ENCODE measurements at places on chromosomes 1 and 21.

- no peak for DNase-seq
These were observed 19.9 kb upstream of the DISC1 start for GRCh38 chr1:231606712-231607111.

DNA sequence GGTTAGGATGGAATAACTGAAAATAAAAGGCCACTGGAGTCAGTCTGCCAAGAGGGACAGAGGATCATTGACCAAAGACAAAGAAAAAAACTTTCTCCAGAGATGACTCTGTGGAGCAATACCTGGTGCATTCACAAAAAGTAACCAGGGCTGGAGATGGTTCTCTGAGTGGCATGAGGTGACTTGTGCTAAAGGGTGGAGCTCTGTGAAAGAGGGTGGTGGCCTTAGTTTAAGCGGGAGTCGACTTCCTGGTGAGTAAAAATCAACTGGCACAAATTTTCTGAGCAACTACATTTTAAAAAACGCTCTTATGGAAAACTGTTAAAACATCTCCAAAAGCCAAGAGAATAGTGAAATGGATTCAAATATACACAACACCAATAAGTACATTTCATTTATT is 10.0 kb downstream of the NHLH2 start:
- DNase-seq, result no peak

- no peak for DNase-seq
These were observed 114.0 kb upstream of the TSPAN2 start for GRCh38 chr1:115203287-115203686.

DNA sequence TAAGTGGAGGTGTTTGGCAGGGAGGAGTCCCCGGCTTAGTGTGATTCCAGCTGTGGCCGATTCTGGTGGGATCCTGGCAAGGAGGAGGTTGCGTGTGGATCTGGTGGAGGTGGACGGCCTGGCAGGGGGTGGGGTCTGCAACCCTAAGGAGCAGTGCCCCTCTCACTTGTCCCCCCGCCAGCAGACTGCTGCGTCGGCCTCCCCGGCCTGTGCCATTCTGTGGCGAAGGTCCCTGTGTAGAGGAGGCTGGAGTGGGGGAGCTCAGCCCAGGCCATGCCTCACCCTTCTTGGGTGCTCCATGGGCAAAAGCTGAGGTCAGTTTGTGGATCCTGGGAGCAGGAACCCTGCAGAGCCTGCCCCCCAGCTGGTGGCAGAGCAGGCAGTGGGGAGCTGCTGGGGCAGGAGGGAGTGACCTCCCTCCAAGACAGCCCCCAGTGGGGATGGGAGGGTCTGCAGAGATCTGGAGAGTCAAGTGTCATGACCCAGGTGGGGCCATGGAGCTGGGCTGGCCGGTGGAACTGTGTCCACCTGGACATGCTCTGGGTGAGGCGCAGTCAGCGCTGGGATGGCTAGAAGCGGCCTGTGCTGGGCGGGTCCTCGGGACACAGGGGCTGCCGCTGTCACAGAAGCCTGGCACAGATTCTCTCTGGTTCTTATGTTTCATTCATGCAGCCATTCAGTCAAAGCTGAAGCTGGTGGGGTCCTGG is 5.3 kb downstream of the MIB2 start:
- no peak for DNase-seq

DNA sequence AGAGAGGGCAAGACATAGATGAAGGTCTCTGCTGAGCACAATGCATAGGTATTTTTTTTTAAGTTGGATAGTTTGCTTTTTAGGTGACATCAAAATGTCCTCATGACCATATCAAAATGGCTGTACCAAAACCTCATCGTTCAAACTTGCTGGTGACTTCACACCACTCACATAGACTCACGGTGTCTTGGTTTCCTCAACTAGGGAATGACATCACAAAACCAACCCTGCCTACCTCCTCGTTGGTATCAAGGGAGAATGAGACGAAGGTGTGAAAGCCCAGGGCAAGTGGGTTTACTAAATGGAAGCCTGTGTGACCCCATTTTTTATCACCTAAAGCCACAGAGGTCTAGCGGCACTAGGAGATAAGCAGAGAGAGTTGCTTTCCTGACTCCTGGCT is 1.6 kb downstream of the PIGR start:
- no peak for DNase-seq

- DNase-seq, result no peak
These were observed 8.5 kb downstream of the PDZK1IP1 start for GRCh38 chr1:47181095-47181954.

GRCh38 chr1:79811173-79811572 is 804.6 kb upstream of the ADGRL4 start:
- DNase-seq, result no peak

Data from AML-193 (cell line).